ENCODE measurements at places on chromosomes 12 and 14.
A peak's percentile ranks its signal among the peaks of the same experiment; 100 is the strongest.

GRCh38 chr12:11693067-11693466 lies 43.6 kb downstream of the ETV6 start:
- no peak for DNase-seq

GRCh38 chr14:62015945-62016344 lies 253.7 kb downstream of the SNAPC1 start:
- no peak for DNase-seq

GRCh38 chr14:74961238-74961911 lies 6.0 kb upstream of the PGF start:
- no peak for DNase-seq

GRCh38 chr14:104878582-104878981 lies 13.5 kb downstream of the CEP170B start:
- no peak for DNase-seq

DNA sequence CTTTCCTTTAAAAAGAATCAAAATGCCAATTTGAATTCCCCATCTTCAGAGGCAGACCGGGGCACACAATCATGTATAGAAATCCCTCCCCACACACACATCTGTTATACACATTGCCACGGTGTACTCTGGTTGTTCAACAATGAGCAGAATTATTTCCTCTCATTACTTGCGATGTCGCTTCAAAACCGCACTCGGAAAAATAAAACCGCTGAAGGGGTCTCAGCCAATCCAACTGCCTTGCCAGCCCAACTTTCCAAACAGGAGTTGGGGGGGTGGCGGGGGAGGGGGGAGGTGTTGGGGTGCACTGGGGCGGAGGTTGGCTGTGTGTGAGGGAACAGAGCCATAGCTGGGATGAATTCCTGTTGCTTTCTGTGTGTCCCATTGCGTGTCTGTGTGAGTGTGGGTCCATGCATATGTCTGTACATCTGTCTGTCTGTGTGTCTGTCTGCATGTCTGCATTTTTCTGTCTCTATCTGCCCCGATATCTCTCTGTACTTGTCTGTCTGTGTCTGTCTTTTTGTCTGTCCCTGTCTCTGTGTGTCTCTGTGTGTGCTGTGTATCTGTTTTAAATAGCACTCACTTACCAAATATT lies 163.6 kb upstream of the TBX3 start:
- no peak for DNase-seq

- DNase-seq, result no peak
These were observed 93.8 kb downstream of the PTPRB start for GRCh38 chr12:70543444-70543843.

DNA sequence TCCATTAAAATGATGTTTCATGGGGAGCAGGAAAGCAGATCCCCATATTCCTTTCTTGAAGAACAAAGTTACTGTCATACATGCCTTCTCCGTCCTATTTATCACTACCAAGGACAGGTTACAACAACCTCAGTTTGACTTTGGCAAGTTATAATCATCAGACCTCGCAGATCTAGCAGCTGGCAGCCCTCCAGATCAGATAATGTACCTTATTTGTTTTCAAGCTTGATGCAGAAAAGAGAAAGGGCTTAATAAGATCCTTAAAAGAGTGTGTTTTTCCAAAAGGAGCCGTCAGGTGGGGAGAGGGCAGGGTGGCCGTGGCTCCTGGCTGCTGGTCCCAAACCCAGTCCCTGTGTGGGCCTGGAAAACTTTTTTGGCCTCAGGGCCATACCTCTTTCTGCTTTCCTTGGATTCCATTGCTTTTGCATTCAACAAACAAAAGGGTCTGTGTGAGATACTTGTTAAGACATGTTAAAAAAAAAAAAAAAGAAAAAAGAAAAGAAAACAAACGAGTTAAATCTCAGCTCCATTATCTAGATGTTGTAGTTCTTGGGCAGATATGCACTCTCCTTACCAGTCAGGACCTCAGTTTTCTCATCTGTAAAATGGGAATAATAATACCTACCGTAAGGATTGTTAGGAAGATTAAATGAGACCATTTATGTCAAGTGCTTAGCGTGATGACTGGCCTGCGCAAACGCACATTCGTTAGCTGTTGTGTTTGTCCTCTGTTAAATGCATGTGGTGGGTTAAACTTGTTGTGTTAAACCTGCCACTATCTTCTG lies 64.6 kb downstream of the B4GALNT3 start:
- DNase-seq, result no peak

DNA sequence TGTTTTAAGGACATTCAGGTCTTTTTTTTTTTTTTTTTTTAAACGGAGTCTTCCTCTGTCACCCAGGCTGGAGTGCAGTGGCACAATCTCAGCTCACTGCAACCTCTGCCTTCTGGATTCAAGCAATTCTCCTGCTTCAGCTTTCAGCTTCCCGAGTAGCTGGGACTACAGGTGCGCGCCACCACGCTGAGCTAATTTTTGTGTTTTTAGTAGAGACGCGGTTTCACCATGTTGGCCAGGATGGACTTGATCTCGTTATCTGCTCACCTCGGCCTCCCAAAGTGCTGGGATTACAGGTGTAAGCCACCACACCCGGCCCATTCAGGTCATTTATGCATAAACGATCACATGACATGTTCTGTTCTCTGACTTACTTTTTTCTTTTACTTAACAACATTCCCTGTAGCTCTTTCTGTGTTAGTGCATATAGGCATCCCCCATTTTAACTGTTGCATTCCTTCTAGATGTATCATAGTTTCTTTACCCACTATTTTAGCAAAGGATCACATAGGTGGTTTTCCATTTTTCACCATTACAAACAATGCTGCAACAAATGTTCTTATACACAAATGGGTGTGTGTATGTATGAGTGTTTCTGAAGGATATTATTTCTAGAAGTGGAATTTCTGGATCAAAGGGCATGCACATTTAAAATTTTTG lies 74.2 kb downstream of the ARF6 start:
- no peak for DNase-seq

- no peak for DNase-seq
These were observed 1.3 kb upstream of the FOXG1 start for GRCh38 chr14:28765169-28765830.

DNA sequence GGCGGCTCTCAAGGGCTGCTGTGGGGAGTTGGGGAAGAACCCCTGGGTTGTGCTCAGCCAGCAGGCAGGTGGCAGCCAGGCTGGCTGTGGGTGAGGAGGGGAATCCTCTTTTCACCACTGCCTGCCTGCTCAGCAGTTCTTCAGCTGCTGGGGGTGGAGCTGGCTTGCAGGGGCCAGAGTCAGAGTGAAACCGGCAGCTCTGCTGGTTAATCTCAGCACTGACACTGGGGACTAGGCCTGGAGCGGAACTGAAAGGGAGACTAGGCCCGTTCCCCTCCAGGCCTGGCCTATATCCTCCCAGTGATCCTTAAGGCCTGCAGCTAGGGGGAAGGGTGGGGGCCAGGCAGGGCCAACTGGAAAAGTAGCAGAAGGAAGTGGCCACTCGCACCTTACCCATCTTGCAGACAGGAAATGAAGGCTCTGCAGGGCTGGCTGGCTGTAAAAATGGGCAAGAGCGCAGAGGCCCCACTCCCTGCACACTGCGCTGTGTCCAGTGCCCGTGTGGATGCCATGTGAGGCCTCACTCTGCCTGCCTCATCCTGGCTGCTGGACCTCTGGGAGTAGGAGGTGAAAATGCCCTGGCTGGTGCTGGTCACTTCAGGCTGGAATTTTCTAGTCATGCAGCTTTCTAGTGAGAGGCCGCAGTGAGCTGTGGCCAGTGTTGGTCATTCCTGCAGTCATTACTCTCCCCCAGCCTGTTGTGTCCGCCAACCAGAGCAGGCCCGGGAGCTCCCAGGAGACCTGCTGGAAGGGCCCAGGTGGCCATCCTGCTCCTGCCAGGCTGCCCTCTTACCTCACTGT lies 39.4 kb downstream of the SH2B3 start:
- DNase-seq, result no peak

DNA sequence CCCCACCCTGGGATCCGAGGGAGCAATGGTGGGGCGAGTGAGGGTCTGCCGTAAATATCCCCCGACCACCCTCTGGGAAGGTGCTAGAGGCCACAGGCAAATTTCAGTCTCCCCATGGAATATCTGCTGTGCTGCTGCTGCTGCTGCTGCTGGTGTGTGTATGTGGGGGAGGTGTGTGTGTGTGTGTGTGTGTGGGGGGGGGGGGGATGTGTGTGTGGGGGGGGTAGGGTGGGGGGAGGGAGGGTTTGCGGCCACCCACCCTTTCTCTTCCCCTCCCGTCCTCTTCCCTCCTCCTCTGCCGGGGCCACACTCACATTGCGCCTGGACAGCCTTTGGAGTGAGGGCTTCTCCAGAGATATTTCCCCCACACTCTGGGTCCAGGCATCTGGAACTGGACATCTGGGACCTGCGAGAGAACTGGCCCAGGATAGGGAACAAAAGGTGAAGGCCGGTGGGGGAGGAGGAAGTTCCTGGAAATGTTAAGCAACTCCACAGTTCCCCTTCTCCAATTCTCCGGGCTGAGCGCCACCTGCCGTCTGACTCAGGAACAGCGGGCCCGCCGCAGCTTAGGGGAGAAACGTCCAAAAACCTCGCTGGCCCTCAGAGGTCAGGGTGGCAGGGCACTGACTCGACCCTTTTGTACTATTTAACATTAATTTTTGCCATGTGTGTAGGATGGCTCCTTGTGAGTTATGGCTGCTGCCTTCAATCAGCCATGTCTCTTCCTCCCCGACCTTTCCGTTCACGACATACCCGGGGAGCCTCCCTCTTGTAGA lies at the start of gene C1RL:
Gene C1RL (minus strand): TSS at position 419 of the 776 bp plus-strand sequence. CDS start 34 bp downstream, at position 385.
- peak; percentile 59 for DNase-seq
